Fibroblast of the aortic adventitia (primary cell): ENCODE measurements at places on chromosomes 11 and 22. TPM values are rescaled to one million over a fixed set of nuclear protein-coding genes. Genes with fewer than 3 reads are reported as not detected.
A peak's percentile ranks its signal among the peaks of the same experiment; 100 is the strongest.

Gene VEGFB
- 17.3 and 37.5 TPM in 2 replicates for total RNA-seq

Gene PHLDB1
- total RNA-seq = 49.1 and 93.5 TPM in 2 replicates

DNA sequence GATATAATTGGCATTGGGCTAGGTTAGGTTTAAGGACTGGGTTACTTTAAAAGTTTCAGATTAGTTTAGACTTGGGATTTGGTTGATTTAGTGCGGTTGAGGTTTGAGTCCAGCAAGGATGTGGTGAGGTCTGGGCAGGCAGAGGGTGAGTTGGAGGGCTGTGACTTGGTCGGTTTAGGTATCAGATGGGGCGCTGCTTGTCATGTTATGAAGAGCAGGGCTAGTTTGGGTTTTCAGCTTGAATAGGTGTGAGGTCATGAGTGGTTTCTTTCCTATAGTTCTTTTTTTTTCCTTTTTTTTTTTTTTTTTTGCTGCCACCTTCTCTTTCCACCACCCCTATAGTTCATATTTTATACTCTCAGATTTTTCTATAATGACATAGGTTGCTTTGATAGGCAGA is 4.8 kb downstream of the CLCF1 start:
- no peak for DNase-seq

DNA sequence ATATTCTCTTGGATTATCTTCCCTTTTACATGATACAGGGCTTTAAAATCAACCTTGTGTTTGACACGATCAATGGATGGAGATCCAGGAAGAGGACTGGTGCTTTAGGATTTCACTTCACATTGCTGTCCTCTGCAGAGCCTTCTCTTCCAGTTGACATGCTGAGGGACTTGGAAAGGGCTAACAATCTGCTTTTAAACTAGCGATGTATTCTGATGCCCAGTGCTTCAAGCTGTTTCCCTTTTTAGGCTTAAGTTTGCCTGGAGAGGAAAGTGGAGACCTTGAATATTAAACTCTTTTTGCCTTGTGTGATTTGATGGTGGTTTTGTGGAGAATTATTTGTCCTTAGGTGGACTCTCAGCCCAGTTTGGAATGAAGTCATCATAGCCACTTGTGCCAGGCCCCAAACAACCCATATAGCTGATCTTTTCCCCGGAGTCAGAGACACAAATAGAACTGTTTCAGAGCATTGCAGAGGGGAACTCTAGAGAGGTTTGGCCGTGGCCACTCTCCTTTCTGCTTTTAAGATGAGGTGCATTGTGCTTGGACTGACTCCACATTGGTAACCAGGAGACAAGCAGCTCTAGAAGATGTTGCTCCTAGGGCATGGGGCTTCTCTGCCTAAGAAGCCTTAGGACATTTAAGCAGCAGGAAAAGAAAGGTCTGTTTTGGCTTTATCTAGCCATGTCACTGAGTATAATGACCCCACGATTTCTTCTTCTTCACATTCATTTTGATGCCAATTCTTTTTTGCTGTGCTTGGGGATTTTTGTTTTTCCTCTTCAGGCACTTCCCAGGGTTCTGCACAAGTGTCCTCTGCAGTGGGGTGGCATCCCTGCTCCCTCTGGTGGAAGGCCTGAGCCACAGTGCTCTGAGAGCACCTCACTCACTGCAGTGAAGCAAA is 152.8 kb downstream of the NCAM1 start:
- peak; percentile 61 for DNase-seq

DNA sequence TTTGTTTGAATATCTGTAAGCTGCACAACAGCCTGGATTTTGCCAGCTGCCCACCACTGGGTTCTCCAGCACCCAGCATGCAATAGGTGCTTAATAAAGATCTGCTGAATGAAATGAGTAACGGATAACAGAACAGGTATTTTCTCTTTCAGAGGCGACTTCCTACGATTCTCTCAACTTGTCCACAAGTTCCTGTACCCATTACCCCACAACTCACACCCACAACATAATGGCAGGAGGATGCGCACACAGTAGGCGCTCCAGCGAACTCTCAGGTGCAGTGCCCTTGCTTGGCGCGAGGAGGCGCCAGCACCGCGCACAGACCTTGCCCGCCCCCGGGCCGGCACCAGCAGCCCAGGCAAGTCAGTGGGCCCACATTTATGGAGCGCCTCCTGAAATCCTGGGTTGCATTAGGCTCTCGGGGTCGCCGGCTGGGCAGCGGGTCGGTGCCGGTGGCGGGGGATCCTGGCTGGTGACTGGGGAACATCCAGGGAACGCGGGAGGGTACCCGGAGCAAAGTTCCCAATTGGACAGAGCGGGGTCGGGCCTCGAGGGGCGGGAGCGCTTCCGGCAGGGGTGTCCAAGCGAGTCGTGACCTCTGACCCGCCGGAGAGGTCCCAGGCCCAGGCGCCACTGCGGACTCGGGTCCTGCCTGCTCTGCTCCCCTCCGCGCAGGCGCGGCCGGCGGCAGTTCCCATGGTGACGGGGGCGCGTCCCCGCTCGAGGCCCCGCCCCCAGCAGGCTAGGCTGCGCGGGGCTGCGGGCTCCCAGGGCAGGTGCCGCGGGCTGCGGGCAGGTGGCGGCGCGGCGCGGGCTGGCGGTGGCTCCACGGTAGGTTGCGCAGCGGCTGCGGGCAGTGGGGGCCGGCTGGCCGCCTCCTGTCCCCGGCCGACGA is at the start of gene KIAA1671:
KIAA1671 (plus strand) TSS at position 775 of the 895 bp plus-strand sequence. CDS start 75,284 bp downstream, outside the sequence.
- peak; percentile 50 for DNase-seq

- no peak for DNase-seq
Observed at GRCh38 chr11:119155733-119156492, 7.1 kb downstream of the ABCG4 start.
